ENCODE measurements at places on chromosomes 12 and 14.

GRCh38 chr14:22096514-22096895 is 422.9 kb upstream of the OR4E1 start:
- DNase-seq = no peak

- DNase-seq = no peak
Measured at GRCh38 chr12:64991121-64991611, 129.9 kb downstream of the WIF1 start.

- DNase-seq = no peak
Measured at GRCh38 chr14:49770212-49770817, 2.4 kb downstream of the KLHDC2 start.

GRCh38 chr12:106980944-106981343 is 6.0 kb downstream of the MTERF2 start:
- no peak for DNase-seq

GRCh38 chr14:77646907-77647306 is 30.5 kb upstream of the SPTLC2 start:
- DNase-seq = no peak

- DNase-seq = no peak
Measured at GRCh38 chr12:93776581-93777018, 99.4 kb downstream of the CRADD start.

GRCh38 chr14:86333493-86333892 is 803.5 kb downstream of the FLRT2 start:
- DNase-seq = no peak

GRCh38 chr14:52251724-52252123 is 15.8 kb upstream of the PTGDR start:
- no peak for DNase-seq

GRCh38 chr14:91964724-91965123 is 17.2 kb upstream of the FBLN5 start:
- DNase-seq = no peak

GRCh38 chr14:89501381-89501780 is 84.3 kb upstream of the FOXN3 start:
- no peak for DNase-seq

- no peak for DNase-seq
Measured at GRCh38 chr12:94109160-94109559, 39.2 kb upstream of the PLXNC1 start.

GRCh38 chr14:35197015-35197414 is 74.7 kb downstream of the PRORP start:
- DNase-seq = no peak

DNA sequence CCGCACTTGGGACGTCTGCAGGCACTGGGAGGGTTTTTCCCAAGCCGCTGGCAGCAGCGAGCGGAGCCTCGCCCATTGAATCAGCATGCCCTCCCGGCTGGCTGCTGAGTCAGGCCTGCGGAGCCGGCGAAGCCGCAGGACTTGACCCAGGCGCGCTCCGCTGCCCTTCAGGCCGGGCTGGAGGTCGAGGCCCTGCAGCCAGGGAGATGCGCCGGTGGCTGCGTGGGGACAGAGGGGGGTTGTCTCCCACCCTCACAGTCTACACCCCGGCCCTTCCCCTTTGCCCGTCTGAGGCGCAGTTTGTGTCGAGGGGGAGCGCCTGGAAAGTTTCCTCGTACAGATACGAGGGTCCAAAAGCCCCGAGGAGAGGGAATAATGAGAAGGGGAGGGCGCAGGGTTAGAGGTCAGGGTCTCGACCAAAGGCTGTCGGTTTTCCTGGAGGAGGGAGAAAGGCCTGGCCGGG is 759 bp upstream of the KLC1 start:
- DNase-seq = peak; percentile 64

GRCh38 chr12:89230376-89231315 is 121.7 kb downstream of the DUSP6 start:
- no peak for DNase-seq

DNA sequence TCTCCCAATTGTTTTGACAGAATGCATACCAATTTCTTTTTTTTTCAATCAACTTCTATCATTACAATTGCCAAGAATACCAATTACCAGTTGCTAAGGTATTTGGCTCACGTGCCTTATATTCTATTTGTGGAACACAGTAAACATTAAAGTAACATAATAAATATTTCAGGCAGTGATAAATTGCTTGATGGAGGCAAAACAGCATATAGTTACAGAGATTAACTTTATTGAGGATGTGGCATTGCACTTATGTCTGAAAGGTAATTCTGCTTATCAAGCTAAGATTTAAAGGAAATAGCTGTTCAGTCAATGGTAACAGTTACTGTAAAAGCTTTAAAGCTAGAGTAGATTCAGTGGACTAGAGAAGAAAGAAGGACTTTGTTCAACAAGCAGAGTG is 1107.8 kb downstream of the FSCB start:
- DNase-seq = no peak

- DNase-seq = no peak
Measured at GRCh38 chr14:60815371-60815770, 80.8 kb downstream of the MNAT1 start.

- DNase-seq = no peak
Measured at GRCh38 chr14:76496595-76496994, 120.7 kb downstream of the ESRRB start.

GRCh38 chr14:35727764-35728163 is 81.3 kb downstream of the RALGAPA1 start:
- no peak for DNase-seq

DNA sequence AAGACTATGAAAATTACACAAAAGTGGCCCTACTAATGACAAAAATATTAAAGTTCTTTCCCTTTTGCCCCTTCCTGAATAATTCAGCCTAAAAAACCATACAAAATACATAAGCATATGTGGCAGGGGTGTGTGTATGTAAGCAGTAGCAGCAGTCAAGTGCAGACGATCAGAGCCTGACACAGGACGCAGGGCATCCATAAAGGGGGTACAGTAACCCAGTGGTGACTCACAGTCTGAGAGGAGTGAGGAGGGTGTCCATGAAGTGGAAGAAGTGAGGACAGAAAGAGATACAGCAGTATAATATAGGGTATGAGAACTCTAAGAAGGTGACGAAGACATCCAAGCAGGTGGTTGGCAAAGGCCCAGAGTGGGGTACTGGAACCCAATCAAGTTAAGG is 56.7 kb downstream of the RALGAPA1 start:
- DNase-seq = no peak

DNA sequence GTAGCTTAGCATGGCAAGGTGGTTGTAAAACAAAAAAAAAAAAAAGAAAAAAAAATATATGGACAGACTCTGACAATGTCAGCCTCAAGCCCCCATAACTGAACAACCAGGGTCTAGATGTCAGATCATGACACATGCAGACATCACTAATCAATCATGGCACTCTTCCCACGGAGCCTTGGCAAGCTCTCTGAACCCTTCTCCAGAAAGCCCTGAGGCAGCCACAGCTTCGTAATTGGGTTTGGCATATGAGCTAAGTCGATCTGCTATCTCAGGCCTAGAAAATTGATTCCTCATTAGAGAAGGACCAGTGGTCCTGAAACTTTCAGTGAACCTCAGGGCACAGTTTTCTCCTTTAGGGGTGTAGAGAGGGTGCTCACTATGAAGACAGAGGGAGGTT is 112.2 kb downstream of the GPR135 start:
- no peak for DNase-seq

DNA sequence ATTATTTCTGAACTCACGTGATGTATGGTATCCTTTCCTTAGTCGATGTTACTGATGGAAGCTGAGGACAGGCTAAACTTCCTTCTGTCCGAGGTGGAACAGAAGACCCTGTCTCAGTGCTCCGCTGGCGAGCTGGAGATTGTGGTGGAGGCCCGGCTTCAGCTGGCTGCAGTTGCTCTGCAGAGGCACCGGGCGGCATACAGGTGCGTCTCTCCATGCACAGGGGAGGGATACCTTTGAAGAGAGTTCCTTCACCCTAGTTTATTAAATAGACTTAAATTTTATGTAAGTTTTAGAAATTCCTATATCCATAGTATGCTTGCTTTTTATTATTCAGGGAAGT is 186.7 kb upstream of the NEDD1 start:
- no peak for DNase-seq

DNA sequence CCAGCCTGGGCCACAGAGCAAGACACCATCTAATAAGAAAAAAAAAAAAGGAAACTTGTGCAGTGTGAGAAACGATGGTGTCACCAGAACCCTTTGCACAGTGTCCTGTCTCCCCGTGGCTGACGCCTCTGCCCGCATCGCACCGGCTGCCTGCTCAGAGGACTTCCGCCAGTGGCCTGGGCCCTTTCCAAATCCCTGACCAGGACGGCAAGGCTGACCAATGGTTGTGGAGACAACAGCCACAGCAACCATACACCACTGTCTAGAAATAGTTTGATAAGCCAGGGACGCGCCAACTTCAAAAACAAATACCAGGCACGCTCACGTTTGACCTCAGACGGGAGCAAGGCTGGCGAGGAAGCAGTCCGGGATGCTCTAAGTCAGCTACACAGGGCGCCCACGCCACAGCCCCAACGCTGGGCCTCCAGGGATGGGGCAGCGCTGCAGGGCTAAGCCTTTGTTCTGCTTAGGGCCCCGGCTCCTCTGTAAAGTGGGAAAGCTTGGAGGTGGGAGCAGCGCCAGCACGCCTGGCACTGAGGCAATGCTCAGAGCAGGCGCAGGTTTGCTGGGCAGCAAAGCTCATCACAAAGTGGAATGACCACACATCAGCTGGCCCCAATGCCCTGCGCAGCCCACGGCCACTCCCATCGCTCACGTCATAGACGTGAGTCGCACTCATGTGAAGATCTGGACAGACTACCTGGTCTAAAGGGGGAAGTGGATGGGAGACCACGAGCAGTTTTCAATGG is 12.5 kb downstream of the PGAM5 start:
- DNase-seq = no peak

- no peak for DNase-seq
Measured at GRCh38 chr12:112450725-112451124, 32.0 kb downstream of the PTPN11 start.

GRCh38 chr14:76834241-76834661 is 8.0 kb downstream of the LRRC74A start:
- no peak for DNase-seq

DNA sequence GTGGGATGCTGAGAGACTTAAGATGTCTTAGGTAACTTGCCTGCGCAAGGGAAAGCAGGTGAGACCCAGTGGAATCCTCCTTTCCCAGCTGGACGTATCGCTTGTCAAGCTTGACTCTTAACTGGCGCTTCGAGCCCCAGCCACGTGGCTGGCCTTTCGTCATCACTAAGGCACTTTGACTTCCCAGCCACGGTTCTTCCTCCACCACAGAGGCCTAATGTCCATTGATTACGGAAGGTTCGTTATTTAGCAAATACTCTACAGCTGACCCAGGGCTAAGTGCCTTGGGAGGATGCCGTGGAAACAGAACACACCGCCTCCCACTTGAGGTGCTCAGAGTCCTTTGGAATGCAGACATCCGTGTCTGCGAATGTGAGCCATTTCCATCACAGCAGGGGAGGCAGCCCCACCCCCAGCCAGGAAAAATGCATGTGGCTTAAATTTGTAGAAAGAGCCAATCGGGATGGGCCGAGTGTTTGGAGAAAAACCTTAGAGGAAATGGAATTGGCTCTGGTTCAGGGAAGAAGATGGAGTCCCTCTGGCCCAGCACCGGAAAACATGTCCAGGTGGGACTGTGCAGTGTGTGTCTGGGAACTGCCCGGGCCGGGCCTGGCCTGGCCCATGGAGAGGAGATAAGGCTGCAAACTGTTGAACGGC is 115.7 kb downstream of the PLXNC1 start:
- no peak for DNase-seq

GRCh38 chr14:53494587-53494986 is 341.5 kb upstream of the DDHD1 start:
- DNase-seq = no peak

DNA sequence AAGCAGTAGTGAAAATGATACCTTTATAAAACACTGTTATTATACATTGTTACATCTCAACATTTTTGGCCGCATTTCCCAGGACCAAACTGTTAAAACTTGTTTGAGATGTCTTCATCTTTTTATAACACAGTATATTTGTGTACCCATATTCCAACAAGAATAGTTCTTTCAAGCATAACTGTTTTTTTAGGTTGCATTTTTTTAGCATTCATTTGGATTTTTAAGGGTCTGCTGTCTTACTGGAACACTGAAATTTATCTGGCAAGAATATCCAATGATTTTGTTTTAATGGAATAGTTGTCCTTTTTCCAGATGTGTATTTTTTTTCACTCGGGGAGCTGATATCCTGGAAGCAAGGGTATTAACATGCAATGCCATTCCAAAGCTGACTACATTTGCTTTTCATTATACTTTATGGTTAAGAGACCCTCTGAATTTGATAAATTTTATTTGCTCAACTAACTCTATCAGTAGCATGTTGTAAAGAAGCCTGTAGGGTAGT is 8.9 kb upstream of the NAV3 start:
- DNase-seq = no peak
